Activated naive CD4-positive, alpha-beta T cell treated with anti-CD3 and anti-CD28 coated beads, Interleukin-2, amount 50 U/mL, for 16 hours (primary cell): ENCODE measurements at places on chromosomes 3 and 15.

DNA sequence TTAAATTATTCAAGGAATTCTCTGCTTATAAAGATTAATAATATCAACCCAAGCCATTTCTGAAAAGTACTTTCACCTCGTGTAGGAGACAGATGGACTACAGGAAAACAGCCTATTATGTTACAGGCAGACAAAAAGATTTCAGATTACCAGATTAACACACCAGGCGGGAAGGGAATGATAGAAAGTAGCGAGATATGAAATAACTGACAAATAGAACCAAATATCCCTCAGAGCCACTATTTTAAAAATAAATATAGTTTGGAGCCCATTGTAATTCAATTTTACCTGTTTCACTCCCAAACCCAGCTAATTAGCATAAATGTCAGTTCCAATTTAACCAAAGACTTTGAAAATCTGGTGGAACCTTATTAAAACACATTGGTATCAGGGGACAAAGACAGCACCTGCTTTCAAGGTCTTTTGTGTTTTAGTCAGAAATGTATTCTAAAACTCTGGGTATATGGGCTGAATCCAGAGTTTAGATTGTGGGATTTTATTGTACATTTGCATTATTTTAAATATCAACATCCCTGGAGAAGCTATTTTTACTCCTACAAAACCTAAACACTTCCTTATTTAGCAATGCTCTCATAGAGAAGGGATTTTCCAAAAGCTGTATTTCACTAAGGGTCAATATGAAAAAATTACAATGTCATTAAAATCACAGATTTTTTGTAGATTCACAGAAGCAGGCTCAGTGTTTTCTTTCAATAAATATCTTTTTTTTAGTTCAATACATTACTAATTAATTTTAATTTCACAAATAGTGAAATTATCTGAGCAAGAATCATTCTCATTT lies 138.4 kb downstream of the TNIK start:
- no peak for DNase-seq

DNA sequence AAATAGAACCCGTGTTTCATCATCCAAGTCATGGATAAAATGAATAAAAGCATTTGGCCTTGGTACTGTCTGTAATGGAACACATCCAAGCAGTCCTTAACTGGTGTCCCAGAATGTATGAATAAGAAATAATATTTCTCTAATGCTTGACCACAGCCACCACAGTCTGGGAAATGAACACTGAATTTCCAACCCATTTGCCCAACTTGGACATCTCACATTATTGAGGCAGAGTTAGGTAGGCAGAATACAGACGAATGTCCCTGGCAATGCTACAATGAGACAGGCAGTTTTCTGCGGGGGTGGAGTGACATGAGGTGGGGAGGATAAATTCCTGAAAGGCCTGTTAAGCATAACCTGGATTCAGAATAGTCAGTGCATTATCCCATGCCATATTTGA lies 245.7 kb downstream of the ZIC1 start:
- DNase-seq, result no peak

- no peak for DNase-seq
Observed at GRCh38 chr3:160130950-160131349, 94.3 kb upstream of the C3orf80 start.

DNA sequence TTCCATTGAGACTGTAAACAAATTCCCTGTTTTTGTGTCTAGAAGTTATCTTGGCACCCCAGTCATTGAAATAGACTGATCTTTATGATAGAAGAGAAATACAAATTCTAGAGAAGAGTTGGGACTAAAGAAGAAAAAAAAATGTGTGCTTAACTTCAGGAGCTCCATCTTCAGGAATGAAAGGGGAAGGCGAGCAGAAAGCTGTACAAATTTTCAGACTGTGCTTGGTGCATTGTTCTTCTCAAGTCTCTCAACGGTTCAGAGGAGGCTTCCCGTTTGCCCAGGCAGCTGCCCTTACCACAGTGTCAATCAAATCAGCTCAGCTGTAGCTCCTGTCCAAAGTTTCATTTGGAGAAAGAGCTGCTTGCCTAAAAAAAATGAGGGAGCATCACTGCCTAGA lies 41.7 kb downstream of the OXSM start:
- no peak for DNase-seq

GRCh38 chr3:186979852-186980251 lies 49.5 kb downstream of the ST6GAL1 start:
- no peak for DNase-seq

GRCh38 chr15:23484870-23485269 lies 37.8 kb upstream of the GOLGA6L2 start:
- no peak for DNase-seq

DNA sequence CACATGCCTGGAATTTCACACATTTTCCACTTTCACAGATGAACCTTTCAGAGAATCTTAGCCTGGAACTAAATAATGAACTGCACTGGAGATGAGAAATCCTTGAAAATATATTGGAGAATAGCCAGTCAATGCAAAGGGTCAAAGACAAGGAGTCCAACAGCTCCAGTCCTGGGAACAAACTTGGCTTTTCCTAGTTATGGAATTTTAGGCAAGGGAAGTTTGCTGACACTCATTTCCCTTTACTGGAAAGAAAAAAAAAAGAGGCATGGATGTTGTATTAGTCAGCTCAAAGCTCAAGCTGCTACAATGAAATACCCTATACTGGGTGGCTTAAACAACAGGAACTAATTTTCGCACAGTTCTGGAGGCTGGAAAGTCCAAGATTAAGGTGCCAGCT lies 690.8 kb upstream of the ARPP21 start:
- no peak for DNase-seq

GRCh38 chr3:171875923-171876412 lies 32.8 kb downstream of the TMEM212 start:
- DNase-seq, result no peak

- DNase-seq, result no peak
Observed at GRCh38 chr3:66456711-66457173, 44.1 kb downstream of the LRIG1 start.

DNA sequence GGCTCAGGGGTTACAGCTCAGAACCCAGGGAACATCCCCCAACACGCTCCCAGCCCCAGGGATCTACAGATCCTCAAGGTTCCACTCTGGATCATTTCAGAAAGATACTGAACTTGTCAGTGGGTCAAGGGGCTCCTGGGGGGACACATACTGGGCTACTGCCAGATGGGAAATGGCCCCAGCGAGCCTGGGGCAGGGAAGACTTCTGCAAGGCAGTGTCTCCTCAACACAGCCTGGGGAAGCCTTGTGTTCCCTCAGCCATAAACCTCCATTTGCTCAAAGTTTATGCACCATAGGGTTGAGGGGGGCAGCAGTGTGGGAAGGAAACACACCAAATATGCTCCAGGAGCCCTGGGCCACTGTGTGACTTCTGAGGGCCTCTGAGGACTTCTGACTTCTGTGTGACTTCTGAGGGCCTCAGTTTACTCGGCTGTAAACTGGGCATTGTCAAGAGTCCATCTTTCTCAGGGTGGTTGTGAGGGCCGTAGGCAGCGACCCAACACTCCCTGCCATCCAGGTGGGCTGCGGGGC lies 58.4 kb downstream of the IQSEC1 start:
- no peak for DNase-seq

GRCh38 chr15:25408929-25409328 lies 29.9 kb downstream of the UBE3A start:
- no peak for DNase-seq

GRCh38 chr3:58946875-58947274 lies 103.0 kb downstream of the CFAP20DC start:
- no peak for DNase-seq

DNA sequence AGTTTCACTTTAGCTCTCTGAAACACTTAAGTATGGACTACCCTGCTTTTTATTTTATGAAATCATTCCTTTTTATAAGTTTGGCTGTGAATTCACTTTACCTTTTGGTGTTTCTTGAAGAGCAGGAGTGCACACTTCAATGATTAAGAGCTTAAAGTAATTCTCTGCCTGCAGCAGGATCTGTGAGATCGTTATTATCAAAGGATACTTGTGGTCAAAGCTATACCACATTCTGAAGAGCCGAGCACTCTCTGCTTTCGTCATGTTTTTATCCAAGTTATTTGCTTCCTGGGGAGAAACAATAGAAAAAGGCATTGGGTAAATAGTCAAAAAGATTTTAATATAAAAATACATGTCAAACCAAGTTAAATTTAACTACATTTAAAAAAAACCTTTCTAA lies 243.7 kb downstream of the CHST2 start:
- DNase-seq, result no peak

- DNase-seq, result no peak
Observed at GRCh38 chr3:4856986-4857385, 122.3 kb upstream of the BHLHE40 start.

GRCh38 chr3:127053450-127053849 lies 70.5 kb downstream of the PLXNA1 start:
- DNase-seq, result no peak

DNA sequence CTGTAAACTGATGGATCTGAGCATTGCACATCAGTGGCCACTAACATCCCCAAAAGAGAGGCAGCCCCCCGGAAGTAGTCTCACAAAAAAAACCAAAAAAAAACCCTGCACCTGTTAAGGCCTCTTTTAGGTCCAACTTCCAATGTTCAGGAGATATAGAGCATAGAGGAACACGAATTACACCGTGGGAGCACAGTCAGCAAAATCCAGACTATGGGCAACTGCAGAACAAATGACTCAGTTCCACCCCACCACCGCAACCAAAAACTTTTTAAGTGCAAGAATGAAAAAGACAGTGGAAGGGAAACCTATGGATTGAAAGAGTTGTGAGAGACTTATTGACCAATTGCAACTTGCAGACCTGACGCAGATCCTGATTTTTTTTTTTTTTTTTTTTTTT lies 42.2 kb upstream of the NR2E3 start:
- DNase-seq, result no peak

DNA sequence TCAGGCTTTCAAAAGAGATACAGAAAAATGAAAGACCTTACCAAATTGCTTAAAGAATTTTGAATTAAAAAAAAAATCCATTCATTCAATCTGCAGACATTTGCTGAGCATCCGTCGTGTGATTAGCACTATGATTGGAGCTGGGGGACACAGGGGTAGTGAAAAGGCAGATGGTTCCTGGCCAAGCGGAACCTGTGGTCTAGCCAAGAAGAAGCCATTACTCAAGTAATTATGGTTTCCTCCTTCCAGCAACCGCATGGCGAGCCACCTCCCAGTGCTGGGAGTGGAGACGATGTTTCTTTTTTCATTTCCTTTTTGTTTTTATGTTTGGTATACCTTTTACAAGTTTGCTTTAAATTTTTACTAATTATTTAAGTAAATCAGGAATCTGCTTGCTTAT lies 140.2 kb downstream of the CACNA2D3 start:
- no peak for DNase-seq

GRCh38 chr3:69051756-69052471 lies at the start of gene TMF1:
Gene TMF1, minus strand, starts transcription at chr3:69052333. Its CDS starts 247 bp downstream, at chr3:69052086.
- peak; percentile 96 for DNase-seq

DNA sequence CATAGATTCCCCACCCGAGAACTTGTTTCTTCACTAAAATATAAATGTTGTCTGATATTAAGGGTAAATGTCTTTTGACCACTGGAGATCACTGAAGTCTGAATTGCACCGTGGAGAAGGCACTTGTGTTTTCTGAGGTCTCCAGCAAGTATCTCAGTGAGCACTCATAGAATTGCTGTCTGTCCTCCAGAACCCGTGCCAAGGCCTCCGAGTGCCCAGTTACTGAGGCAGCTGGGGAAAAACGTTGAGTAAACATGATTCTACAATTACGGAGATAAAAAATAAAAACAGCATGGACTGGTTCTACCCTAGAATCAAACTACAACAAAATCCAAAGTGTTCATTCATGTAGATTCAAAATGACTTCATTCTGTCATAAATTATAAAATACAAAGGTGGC lies 60.0 kb downstream of the MLH1 start:
- no peak for DNase-seq

DNA sequence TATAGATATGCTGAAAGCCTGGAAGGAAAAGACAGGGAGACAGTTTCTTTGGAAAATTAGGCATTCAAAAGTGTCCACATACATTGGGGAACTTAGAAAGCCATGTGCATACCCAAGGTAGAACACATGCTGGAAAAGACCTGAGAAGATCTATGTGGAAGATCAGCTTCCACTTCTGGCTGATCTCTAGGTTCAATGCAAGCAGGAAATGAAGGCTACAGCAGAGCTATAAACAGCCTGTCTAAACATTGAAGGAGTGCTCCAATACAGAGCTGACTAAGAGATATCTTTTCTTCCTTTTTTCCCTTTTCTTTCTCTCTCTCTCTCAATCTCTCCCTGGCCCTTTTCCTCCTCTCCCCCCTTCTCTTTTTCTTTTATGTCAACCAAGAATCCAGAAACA lies 73.6 kb upstream of the TCF12 start:
- no peak for DNase-seq

DNA sequence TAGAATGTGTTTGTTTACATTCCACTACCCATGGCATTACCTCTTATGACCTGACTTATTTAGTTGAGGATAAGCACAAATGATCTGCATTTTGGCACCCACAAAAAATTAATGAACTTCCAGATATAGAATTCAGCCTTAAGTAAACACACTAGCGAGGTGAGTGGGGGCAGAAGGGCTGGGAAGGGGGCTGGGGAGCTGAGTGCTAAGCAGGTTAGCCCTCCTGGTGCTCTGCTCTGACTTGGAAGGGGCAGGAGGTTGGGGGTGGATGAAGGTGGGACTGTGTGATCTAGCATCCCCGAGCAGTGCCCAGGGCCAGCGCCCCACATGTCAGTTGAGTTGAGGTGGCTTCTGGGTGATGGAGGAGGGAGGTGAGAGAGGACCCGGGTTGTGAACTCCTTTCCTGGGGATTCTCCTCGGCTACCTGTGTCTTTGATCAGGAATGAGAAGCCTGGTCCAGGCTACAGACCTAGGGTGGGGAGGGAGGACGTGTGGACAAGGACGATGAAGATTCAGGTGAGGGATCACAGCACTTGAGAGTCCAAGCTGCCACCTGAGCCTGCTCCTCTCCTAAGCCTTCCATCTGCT lies 178.6 kb upstream of the SMAD3 start:
- no peak for DNase-seq

- DNase-seq, result no peak
Observed at GRCh38 chr15:57158997-57159668, 217.2 kb upstream of the CGNL1 start.

- peak; percentile 3 for DNase-seq
Observed at GRCh38 chr3:51706021-51706485, 815 bp upstream of the GRM2 start.

DNA sequence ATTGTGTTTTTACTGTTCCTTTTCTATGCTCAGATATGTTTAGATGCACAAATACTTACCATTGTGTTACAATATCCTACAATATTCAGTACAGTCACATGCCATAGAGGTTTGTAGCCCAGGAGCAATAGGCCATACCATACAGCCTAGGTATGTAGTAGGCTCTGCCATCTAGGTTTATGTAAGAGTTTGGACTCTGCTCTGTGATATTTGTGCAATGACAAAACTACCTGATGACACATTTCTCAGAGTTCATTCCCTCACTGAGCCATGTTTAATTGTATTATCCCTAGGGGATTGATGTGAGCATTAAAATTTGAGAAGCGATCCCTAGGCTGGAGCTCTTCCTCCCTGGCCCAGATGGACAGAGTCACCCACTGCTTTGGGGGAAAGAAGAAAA lies 270.0 kb upstream of the PROK2 start:
- DNase-seq, result no peak

GRCh38 chr15:64146885-64147681 lies 4.4 kb upstream of the SNX22 start:
- DNase-seq, result no peak
